Adrenal gland (tissue), 19 donors: ENCODE measurements at places on chromosomes 6 and 20. TPM values are rescaled to one million over a fixed set of nuclear protein-coding genes. Genes with fewer than 3 reads are reported as not detected.

DNA sequence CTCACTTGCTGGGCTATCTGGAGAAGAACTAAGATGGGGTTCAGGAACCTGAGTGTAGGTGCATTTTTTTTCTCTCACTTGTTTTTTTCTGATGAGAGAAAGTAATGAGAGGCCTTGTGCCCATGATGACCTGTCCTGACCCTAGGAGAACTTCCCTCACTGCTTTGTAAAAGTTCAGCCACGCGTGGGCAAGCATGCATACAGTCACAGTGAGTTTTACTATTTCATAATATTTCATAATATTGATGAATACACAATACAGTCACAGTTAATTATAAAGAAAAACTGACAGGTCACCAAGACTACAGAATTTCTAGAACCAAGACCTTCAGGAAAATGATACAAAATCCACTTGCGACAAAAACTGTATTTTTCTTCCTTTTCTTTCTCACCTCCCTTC, 111.8 kb downstream of the MAP7 start:
- no peak for DNase-seq
- no peaks in the 10 kb centered on the region for H3K27me3 ChIP-seq
- H3K36me3 ChIP-seq, result no peaks in the 10 kb centered on the region

GRCh38 chr6:15266423-15266996, 20.6 kb downstream of the JARID2 start:
- no peaks in the 10 kb centered on the region for H3K36me3 ChIP-seq
- no peaks in the 10 kb centered on the region for H3K27me3 ChIP-seq
- DNase-seq, result no peak
- H3K27ac ChIP-seq, result peak overlapping the region; percentile 72

ZKSCAN8 gene
- 23.2 TPM for total RNA-seq

NKX2-2 gene
- total RNA-seq, result not detected

DNA sequence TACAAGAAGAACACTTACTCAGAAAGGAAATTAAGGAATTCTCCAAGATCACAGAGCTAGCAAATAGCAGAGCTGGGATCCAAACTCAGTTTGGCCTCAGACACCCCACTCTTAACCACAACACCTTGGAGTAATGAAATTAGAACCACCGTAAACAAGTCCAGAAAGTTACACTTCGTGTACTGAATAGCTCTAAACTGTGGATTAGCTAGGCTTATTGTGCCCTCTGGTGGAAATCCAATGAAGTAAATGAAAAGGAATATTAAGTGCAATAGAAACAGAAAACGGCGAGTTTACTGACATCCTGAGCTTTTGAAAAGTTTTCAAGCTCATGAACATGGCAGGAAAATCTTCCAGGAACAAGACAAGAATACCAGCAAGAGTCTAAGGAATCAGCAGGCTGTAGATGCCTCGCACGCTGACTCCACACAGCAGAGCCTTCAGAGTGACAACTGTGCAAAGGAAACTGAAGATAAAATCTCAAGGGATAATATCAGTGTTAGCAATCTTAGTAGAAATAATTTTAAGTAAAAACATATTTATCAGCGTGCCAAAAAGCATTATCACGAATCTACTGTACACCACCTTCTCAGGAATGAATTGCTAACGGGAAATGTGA, 34.6 kb downstream of the FBXO5 start:
- H3K36me3 ChIP-seq, result no peaks in the 10 kb centered on the region
- DNase-seq, result no peak
- H3K4me3 ChIP-seq, result no peak overlapping the region
- peaks cover 13% of the 10 kb centered on the region for H3K27me3 ChIP-seq
- H3K4me1 ChIP-seq, result no peaks in the 10 kb centered on the region
- H3K27ac ChIP-seq, result no peak overlapping the region

DNA sequence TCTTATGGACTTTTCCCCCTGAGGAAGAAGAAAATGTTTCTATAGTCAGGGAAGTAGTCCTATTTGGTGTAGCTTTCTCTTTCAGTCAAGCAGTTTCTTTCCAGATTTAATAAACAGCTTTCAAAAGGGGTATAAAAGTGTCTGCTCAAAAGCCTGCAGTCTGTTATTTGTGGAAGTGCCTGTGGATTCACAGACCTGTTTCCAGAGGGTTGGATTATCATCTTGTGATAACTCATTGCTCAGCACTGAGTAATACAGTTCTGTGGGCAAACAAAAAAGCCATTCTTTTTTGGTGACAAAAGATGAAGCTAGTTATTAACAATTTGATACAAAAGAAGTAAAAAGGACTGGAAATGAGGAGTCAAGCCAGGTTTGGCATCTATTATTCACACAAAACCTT, 358.2 kb upstream of the ID4 start:
- H3K36me3 ChIP-seq, result no peaks in the 10 kb centered on the region
- no peaks in the 10 kb centered on the region for H3K4me1 ChIP-seq
- no peaks in the 10 kb centered on the region for H3K27me3 ChIP-seq

PRPF6 gene
- total RNA-seq, result 59.5 TPM

DNA sequence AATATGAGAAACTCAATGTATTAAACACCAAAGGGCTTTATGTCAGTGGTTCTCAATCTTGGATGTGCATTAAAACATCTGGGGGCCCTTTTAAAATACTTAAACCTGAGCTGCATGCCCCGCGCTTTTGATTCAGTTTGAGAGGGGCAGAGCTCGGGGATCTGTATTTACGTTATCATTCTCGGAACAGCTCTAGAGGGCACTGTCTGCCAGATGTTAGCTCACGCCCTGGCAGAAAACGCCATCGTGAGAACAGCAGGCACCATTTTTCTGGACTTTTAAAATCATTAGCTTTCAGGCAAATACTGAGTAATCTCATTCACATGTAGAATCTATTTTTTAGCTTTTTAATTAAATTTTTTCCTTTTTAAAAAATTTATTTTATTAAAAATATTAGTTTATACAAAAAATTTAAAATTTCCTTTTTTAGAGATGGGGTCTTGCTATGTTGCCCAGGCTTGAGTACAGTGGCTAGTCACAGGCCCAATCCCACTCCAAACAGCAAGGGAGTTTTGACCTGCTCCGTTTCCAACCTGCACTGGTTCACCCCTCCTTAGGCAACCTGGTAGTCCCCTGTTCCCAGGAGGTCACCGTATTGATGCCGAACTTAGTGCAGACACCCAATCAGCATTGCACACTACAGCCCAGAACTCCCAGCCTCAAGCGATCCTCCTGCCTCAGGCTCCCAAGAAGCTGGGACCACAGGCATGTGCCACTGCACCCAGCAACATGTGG, 30.0 kb upstream of the ZNF133 start:
- H3K36me3 ChIP-seq, result no peaks in the 10 kb centered on the region
- no peak overlapping the region for H3K4me3 ChIP-seq
